Ecto neural progenitor cell (in vitro differentiated cells): ENCODE measurements at places on chromosomes 12 and 14.

DNA sequence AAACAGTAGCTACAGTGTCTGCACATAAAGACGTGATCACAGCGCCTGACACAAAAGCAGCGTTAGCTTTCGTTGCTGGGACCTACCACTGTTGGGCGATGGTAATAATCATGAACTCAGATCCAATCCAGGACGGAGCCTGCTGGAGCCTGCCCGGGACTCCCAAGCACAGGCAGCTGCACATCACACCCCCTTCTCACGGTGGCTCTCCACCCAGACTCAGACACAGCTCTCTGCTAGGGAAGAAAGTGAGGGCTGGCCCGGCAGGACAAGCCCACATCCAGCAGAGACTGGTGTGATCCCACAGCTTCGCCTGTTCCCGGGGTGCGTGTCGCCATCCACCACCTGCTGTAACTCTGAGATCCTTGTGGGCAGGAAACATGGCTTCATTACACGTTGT, 49.9 kb upstream of the FOXN3 start:
- DNase-seq: no peak

DNA sequence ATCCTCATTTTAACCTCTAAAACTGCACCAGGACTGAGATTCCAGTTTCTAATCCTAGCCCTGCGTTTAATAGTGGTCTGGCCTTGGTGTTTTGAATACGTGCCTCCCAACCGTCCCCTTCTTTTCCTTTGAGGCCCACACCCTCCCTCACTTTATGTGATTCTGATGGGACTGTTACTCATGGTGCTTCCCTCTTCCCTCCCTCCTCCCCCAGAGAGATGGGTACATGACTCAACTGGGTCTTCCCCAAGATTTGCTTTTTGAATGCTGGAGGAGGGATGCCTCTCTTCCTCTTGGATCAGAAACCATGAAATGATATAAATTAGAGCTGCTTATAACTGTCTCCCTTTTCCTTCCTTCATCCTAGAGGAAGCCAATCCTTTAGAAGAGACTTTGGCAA, 8.2 kb upstream of the PPP2R5E start:
- DNase-seq: no peak

- DNase-seq: no peak
These were observed 92.9 kb upstream of the TBX3 start for GRCh38 chr12:114776731-114777442.

GRCh38 chr12:5480218-5480937, 48.5 kb downstream of the NTF3 start:
- DNase-seq: peak; percentile 86

DNA sequence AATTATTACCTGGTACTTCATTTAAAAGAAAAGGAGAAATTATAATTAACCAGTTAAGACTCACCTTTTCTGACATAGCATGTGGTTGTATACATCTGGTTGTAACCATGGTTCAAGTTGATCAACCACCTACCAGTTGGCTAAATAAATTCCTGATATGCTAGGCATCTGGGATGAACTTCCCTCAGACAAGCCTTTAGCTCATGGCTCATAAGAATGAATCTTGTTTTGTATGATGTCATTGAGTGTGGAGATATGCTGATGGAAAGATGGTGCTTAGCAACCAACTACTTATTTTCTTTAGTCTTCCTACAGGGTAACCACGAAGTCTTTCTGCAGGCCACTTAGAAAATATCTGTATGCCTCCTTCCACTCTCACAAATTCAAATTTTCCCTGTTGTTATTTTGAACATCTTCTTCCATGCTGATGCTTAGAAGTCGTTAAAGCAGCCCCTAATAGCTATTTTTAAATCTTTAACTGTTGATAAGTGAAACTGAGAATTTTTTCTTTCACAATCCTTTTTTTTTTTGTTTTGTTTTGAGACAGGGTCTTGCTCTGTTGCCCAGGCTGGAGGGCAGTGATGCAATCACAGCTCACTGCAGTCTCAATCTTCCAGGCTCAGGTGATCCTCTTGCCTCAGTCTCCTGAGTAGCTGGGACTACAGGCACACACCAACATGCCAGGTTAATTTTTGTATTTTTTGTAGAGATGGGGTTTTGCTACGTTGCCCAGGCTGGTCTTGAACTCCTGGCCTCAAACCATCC, 51.9 kb upstream of the PTHLH start:
- no peak for DNase-seq

- no peak for DNase-seq
These were observed 235.3 kb downstream of the PLCZ1 start for GRCh38 chr12:18502422-18502968.

DNA sequence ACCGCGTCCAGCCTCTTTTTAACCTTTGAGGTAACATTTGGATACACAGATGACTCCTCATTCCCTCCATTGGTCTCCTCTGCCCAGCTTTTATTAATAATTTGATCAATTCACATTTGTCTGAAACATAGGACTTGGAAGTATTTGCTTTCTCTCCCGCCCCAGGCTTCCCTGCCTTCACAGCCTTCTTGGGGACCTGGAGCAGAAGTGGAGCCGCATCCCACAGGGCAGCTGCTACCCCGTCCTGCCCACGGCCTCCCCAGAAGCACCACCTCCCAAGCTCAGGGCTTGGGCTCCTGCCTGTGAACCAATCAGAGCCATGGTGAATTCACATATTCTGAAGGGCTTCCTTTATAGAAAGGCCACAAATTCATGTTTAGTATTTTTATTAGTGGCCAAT, 97.6 kb downstream of the PIWIL1 start:
- DNase-seq: no peak
